ENCODE measurements at places on chromosomes 13 and 19.
A peak's percentile ranks its signal among the peaks of the same experiment; 100 is the strongest.

GRCh38 chr19:2087621-2088100, 8.5 kb downstream of the MOB3A start:
- no peak for DNase-seq

DNA sequence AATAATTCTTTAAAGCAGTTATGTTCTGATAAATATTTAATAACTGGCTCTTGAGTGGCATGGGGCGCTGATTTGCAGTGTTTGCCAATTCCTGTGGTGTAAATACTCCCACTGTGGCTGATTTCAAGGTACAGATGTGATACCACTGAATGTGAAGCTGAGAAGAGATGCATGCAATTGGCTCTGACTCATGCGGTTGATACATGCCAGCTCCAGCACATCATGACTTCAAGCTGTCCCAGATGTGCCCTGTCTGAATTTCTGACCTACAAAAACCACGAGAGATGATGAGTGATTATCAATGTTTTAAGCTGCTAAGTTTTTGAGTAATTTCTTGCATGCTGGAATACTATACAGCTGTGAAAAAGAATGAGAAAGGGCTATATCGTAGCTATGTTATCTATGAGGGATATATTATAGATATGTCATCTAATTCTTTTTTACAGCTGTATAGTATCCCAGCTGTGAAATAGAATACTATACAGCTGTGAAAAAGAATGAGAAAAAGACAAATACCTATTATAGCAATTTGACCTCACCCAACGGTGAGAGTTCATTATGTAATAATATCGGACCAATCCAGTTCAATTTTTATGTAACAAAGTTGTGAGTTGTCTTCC, 7.6 kb upstream of the ACSBG2 start:
- DNase-seq = no peak

GRCh38 chr19:51681286-51681941, 11.7 kb upstream of the SPACA6 start:
- DNase-seq = peak; percentile 35

- no peak for DNase-seq
These were observed 110.3 kb downstream of the GGACT start for GRCh38 chr13:100478107-100478809.

DNA sequence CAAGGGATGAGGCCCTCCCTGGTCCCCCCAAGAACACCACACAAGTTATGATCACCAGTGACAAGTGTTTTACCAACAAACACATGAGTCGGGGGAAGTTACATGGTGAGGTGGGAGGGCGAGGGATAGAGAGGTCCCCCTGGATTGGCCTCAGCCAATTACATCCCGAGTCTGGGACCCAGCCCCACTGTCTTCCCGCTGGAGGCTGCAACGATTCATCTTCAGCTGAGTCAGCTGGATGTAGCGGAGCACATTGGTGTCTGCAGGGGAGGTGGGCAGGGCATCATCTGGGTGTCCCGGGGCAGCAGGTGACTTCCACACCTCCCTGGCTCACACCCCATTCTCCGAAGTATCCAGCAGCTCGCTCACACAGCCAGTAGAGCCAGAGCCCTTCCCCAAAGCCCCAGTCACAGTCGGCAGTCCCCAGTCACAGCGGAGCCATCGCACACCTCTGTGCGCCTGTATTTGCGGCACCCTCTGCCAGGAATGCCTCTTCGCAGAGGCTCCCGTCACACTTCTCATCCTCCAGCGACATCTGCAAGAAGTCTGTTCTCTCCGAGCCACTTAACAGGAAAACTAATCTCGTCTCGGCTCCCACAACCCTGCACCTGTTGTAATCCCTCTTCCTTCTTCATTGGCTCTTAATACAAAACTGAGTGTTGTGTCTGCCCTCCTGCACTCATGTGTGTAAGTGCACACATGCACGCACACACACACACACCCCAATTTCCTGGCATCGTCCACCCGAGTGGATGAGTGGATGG, 2.0 kb downstream of the TTC9B start:
- DNase-seq = no peak

- no peak for DNase-seq
These were observed 174.6 kb downstream of the SUCLA2 start for GRCh38 chr13:47826471-47826870.

GRCh38 chr19:410243-410781, 1.4 kb upstream of the C2CD4C start:
- DNase-seq = no peak

- no peak for DNase-seq
These were observed 11.8 kb upstream of the SHD start for GRCh38 chr19:4267101-4267900.

DNA sequence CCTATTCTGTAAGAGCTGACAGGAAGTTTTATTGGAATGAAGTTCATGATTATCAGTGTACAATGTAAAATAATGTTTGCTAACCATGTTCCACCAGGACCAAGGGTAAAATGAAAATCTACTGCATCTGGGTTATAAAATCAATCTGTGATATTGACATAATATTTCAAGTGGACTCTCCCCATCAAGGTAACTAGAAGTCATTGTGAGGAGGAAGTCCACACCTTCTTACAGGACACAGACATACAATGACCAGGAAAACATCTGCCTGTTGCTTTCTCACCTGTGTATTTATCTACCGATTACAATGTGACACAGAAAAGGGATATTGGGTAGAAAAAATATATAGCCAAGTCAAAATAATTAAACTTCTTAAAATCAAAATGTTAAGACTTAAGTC, 140.7 kb upstream of the RFC3 start:
- DNase-seq = no peak

DNA sequence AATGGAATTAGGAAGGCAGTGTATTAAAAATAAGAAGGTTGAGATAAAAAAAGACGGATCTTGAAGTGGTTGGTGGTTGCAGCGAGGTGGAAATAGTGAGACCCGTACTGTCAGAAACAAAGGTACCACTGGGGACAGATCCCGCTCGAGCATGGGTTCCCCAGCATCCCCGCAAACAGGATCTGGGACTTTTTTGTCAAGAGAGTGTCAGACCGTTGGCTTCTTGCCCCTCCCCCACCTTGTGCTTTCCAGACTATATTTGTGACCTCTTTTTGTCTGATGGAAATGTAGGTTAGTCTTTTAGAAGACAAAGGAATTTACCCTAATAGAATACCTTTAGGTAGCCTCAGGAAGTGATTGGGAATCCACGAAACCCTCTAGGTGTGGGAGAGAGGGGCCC, 4.2 kb downstream of the GATAD2A start:
- no peak for DNase-seq

Measured in heart left ventricle (tissue), 16 donors.